Activated T-cell treated with anti-CD3 and anti-CD28 coated beads, Interleukin-2, amount 50 U/mL, for 4 hours (primary cell): ENCODE measurements at places on chromosomes 11 and 22.

DNA sequence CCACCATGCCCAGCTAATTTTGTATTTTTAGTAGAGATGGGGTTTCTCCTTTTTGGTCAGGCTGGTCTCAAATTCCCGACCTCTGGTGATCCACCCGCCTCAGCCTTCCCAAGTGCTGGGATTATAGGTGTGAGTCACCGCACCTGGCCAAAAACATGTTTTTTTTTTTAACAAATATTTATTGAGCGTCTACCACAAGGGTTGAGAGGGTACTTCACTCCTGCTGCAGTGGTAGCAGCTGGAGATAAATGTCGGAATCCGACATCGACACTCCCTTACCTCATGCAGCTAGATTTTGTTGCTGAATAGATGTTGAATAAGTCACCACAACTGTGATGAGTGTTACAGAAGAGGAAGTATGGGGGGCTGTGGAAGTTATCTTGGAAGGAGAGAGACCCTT is 971 bp downstream of the DNAJB13 start:
- DNase-seq: no peak

DNA sequence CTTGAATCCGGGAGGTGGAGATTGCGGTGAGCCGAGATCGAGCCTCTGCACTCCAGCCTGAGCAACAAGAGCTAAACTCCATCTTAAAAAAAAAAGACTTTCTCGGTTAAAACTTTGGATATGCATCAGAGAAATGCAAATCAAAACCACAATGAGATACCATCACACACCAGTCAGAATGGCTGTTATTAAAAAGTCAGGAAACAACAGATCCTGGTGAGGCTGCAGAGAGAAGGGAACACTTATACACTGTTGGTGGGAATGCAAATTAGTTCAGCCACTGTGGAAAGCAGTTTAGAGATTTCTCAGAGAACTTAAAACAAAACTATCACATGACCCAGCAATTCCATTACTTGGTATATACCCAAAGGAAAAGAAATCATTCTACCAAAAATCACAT is 619.4 kb upstream of the KIRREL3 start:
- DNase-seq: no peak

DNA sequence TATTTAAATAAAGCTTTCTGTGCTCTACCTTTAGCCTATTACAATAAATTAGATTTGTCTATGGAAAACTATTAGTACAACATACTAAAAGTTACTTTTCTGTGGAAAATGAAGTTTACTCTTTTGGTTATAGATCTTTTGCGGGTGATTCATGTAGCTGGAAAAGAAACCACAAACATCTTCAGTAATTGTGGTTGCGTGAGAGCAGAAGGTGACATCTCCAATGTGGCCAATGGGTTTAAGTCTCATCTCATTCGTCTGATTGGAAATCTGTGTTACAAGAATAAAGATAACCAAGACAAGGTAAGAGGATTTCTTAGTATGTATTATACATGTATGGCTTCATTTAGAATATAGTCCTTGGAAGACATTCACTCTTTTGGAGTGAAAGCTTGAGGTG is 68.6 kb downstream of the ATXN10 start:
- DNase-seq: no peak

- DNase-seq: no peak
These were observed 141.6 kb downstream of the SNX19 start for GRCh38 chr11:130774703-130775102.

- DNase-seq: no peak
These were observed 20.9 kb upstream of the TMPRSS4 start for GRCh38 chr11:118055966-118056365.

DNA sequence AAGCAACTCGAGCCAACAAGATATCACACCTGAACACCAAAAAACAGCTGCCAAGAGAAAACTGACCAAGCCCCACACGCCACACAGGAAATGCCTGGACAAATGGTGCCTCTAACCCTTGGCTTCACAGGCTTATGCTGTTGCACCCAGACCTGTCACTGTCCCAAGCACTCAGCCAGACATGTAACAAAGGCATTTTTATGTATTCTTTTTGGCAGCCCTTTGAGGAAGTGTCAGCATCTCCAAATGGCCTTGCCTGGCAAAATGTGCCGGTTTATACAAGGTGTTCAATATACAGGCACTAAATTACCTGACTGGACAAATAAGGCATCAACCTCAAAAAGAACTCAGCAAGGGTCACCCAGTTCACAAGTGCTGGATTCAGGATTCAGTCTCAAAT is 6.1 kb downstream of the HDHD5 start:
- DNase-seq: no peak

DNA sequence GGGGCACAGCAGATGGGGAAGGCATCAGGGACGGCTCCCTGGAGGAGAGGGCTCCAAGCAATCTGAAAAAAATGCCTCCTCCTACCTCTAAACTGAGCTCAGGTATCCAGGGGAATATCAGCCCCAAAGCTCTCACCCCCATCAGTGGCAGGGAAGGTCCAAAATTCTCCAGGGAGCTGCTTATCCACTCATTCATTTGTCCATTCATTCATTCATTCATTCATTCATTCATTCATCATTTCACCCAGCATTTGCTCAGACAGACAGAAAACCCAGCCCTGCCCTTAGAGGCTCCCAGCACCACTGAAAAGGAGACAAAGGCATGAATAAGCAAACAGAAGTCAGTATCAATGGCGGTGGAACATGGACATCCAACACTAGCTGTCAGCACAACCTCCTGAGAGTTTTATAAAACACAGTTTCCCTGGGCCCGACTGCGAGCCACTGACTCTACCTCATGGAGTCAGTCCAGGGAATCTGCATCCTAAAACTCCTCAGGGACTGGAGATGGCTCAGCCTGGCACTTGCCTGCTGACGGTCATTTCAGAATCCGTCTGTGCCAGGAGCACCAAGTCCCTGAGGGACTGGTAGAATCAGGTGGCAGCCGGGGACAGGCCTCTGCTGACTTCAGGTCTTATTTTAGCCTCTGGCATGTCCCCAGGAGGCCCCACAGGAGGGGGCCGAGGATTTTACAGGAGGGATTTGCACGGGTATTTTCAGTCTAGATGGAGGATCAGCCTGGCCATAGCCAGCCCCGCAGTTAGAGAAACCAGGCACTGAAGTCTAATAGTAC is 164.6 kb downstream of the MN1 start:
- no peak for DNase-seq

- DNase-seq: no peak
These were observed 9.0 kb upstream of the CHRM1 start for GRCh38 chr11:62930157-62930556.

GRCh38 chr22:20803696-20804324 is 29.9 kb downstream of the SERPIND1 start:
- DNase-seq: peak; percentile 24

DNA sequence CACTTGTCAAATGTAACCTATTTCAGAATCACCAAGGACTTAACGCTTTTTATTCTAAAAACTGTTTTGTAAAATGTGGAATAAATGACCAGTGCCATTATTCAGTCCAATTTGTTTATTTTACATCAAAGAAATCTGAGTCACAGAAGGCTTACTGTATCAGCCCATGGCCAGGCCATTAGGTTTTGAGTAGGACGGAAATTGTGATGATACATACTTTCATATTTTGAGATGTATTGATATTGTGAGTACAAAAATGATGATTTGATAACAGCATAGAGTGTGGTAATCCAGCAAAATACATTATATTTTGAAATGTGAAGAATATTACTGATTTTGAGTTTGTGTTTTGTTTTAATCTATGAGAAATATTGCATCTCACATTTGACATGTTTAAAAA is 81.1 kb downstream of the PIWIL3 start:
- no peak for DNase-seq

DNA sequence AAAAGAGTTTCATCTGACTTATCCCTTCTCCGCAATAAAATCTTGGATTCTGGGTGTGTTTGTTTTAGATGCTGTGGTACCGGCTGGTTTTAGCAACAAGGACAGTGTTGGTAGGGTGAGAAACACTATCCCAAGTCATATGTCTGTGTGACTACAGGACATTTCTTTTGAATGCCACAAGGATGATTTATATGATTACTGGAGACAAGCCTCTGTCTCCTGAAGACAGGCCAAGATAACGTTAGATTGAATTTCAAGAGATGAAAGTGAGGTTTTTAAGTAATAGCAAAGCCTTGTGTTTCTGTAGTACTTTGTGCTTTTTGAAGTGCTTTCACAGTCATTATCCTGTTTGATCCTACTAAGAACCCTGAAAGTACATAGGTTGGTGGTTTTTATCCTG is 101.6 kb downstream of the COMMD9 start:
- DNase-seq: no peak

GRCh38 chr11:75632962-75633361 is 35.9 kb downstream of the MAP6 start:
- no peak for DNase-seq

DNA sequence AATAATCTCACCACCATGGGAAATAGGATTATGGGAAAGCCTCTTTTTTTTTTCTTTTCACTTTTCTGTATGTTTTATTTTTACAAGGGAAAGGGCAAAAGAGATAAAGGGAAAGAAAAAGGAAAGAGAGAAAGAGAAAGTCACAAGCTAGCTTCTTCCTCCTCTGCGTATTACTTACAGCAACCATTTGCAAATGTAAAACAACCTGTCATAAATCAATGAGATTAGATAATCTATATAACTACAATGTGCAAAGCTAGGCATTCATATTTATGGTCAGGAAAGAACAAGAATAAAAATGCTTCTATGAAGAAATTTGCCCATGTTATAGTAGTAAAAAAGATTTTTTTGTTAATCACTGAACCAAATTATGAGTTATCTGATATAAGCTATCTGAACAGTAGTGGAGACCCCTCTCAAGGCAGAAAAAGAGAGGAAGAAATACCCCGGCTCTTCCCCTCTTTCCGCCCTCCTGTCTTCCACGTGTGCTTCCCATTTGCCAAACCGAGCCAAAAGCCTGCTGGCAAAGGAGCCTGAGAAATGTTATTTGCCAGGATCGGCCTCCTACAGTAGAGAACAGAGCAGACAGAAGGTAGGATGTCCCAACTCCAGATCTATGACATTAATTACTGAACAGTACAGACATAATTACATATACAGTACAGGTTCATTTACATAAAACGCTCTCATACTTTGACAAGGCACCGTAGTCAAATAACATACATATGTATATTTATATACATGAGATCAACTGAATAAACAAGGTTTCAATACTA is 50.2 kb downstream of the ARHGAP32 start:
- no peak for DNase-seq

DNA sequence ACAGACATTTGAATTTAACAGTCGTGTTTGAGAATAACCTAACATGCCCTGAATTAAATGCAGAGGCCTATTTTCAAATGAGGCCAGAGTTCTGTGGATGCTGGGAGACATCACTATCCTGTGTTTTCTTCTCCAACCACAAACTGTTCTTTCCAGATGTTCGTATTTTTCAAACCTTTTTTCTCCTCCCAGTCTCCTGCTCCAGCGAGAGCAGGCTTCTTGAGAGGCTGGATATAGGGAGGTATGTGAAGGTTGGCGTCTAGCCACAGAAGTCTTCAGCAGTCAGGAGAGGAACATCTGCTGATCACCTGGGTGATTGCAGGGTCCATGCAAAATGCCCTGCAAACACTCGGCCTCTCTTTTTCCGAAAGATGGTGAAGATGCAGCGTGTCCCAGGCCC is 126.3 kb downstream of the C11orf91 start:
- DNase-seq: no peak

GRCh38 chr22:20155330-20156041 is 4.6 kb upstream of the CCDC188 start:
- DNase-seq: no peak

DNA sequence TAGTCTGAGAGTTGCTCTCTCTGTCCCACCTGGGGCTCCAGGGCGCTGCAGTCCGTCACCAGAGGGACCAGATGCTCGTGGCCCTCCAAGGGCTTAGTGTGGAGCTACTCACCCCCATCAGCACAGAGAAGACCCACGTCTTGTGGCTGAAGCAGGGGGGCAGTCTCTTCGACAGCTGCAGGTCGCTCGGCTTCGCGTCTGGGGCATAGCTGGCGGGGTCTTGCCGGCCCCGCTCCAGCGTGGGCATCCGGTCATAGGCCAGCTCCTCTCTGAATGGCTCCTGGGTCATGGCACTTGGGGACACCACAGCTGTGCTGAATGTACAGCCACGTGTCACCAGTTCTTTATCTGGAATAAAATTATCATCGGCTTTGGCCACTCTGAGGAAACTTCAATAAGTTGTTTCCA is 608 bp downstream of the MLC1 start:
- no peak for DNase-seq

DNA sequence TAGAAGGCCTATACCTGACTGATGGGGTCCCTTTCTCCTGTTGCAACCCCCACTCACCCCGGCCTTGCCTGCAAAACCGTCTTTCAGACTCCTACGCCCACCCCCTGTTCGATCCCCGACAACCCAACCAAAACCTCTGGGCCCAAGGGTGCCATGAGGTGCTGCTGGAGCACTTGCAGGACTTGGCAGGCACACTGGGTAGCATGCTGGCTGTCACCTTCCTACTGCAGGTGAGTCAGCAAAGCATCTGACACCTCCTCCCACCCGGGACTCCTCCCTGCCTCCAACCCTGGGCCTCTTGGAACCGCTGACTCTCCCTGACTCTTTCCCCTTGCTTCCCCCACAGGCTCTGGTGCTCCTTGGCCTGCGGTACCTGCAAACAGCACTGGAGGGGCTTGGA is 1.2 kb downstream of the ROM1 start:
- DNase-seq: peak; percentile 28

GRCh38 chr22:20249797-20250354 is 18.2 kb downstream of the RTN4R start:
- no peak for DNase-seq

DNA sequence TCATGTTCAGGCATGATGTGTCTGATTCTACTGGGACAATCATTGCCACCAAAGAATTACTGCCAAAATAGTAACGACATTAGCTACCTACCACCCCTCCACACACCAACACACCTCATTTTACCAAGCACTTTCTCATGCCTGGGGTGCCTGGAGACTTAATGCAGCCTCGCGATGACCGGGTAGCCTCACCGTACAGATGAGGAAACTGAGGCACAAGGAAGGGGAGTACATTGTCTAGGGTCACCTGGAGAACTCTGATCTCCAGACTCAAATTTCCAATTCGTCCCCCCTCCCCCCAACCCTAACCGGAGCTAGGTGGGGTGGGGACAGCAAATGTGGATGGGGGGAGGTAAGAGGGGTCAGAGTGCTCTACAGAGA is 2.7 kb upstream of the RTN4RL2 start:
- DNase-seq: no peak

GRCh38 chr11:69307871-69308431 is 14.0 kb downstream of the MYEOV start:
- no peak for DNase-seq

- DNase-seq: no peak
These were observed 6.1 kb downstream of the CAPN5 start for GRCh38 chr11:77072851-77073327.

- no peak for DNase-seq
These were observed 10.5 kb downstream of the NUMA1 start for GRCh38 chr11:72069787-72070251.

DNA sequence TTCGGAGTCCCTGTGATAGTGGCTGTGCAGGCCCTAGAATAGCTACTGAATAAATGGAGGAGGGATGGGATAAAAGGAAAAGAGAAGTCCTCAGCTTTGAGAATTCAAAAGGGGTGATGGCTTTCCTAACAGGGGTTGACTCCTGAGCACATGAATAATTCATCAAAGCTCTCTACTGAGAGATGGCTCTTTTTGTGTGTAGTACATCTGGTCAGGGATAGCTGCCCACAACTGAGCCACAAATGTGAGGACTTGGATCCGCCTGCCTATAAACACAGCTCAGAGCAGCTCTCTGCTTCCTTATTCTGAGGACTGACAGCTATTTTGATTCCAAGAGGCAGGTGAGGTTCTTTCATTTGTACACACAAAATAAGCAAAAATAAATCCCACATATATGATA is 82.3 kb downstream of the USP35 start:
- no peak for DNase-seq
